Breast epithelium (tissue), 4 donors: ENCODE measurements at places on chromosomes 11 and 22. TPM values are rescaled to one million over a fixed set of nuclear protein-coding genes. Genes with fewer than 3 reads are reported as not detected.
A peak's percentile ranks its signal among the peaks of the same experiment; 100 is the strongest.

Gene AP2A2
- 44.6 TPM for total RNA-seq

Gene RAB36
- 4.8 TPM for total RNA-seq

Gene TRIM22
- total RNA-seq, result 59.7 TPM

Gene GLB1L3
- total RNA-seq, result not detected

Gene ZP1
- total RNA-seq, result not detected

Gene TTC36
- 6.2 TPM for total RNA-seq

Gene BDNF
- total RNA-seq, result 0.44 TPM

Gene CYB5R2
- total RNA-seq, result 9.8 TPM

Gene CHRNA10
- total RNA-seq, result 0.48 TPM

Gene RASSF10
- 0.16 TPM for total RNA-seq

Gene BBOX1
- total RNA-seq, result 14.4 TPM

Gene TRIM49D1
- total RNA-seq, result not detected

Gene C1QTNF4
- total RNA-seq, result 4.4 TPM

Gene MS4A15
- total RNA-seq, result not detected

Gene GGTLC2
- not detected for total RNA-seq

Gene SLN
- not detected for total RNA-seq

Gene CFAP68
- 35.1 TPM for total RNA-seq

Gene ACR
- total RNA-seq, result 0.80 TPM

DNA sequence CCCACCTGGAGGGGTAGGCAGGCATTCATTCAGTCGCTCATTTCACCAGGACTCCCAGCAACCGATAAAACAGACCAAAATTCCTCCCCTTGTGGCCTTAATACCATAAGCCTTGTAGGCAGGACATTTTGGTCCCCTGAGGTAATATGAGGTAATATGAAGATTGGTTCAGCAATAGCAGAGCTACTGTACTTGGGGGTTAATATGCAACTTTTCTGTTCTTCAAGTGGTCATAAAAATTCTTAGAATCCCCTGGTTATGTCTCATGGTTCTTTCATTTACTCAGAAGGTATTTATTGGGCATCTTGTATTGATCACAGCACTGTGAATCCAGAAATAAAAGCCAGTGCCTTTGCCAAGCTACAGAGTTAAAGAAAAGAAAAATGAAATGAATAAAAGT lies 29.8 kb downstream of the SHISA8 start:
- DNase-seq, result no peak

GRCh38 chr11:110711448-110711775 lies 825 bp downstream of the ARHGAP20 start:
- no peak for DNase-seq

DNA sequence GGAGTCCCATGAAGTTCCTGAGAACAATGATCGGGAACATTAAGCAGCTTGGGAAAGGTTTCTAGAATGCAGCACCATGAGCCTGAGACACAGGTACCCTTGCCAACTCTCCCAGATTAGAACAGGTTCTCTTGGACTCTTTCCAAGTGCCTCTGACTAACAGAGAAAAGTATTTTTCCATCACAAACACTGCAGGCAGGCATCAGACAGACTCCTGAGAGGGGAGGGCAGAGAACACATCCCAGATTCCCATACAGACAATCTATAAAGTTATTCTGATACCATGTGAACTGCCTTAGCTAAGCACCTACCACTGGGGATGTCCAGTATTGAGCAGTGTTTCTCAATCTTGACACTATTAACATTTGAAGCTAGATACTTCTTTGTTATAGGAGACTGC lies 27.3 kb downstream of the SERGEF start:
- DNase-seq, result no peak

- no peak for DNase-seq
Observed at GRCh38 chr11:84290647-84291046, 1004.5 kb upstream of the CCDC90B start.

DNA sequence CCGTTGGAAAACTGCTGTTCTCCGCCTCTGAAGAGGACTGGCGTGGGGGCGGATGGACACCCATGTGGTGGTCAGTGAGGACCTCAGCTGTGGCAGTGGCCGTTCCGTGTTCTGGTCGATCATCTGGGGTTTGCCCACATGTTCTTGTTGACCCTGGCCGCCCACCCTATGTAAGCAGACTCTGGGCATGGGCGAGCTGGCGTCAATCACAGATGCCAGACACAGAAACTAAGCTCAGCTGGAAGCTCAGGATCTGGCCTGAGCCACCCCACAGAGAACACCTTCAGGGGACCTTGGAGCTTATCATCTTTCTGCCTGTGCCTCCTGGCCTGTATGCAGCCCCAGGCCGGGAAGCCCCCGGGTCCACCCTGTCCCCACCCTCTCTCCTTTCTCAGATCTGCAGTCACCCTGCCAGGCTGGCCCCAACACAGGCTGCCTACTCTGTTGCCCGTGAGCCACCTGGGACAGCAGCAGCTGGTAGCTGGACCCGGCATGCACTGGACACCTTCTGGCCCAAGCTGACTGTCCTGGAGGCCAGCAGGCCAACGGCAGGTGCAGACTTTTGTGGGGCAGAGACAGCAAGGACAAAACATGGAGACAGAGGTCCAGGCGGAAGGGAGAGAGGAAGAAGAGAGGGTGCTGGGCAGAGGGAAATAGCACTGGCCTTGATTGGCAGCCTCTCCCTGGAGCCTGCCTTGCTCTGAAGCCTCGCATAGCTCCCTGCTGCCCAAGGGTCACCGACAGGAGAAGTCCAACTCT lies 91.5 kb downstream of the PHF21B start:
- peak; percentile 50 for DNase-seq

DNA sequence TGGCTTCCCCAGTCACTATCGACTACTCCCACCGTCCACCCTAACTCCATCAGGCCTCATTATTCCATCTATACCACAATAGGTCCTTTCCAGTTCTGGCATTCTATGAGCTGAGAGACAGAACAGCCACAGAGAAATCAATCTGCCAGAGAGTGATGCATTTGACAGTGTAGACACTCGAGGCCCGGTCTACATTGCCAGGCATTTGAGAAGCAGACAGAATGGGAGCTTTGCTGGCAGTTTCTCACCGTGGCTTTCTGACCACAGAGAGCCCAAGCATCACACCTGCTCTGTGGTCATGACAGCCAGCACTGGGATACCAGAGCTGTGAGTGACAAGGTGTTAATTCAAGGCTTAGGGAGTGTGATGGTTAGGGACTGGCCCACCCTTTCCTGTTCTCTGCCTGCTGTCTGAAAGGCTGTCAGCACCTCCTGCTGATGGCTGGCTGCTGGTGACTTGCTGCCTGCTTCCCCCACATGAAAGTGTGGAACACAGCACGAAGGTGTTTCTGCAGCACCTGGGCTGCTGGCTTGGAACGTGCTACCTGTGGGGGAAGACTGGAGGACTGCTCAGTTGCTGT lies 137.8 kb downstream of the KIRREL3 start:
- no peak for DNase-seq

- DNase-seq, result no peak
Observed at GRCh38 chr11:2577031-2577990, 122.5 kb downstream of the KCNQ1OT1 start.

DNA sequence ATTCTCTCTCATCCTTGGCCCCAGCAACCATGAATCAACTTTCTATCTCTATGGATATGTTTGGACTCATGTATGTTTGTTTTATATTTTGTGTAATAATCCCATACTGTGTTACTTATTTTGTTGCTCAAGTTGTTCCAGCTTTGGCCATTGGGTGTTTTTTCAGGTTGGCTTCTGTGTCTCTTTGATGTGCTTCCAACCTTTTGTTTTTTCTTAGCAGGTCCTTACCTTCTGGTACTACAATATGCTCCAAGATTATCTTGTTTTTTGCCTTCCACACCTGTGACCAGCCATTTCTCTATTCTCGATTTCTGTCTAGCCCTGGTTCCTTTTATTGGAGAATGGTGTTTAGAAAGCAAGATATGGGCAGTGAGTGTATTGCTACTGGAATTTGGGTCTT lies 14.2 kb downstream of the GVQW3 start:
- no peak for DNase-seq

DNA sequence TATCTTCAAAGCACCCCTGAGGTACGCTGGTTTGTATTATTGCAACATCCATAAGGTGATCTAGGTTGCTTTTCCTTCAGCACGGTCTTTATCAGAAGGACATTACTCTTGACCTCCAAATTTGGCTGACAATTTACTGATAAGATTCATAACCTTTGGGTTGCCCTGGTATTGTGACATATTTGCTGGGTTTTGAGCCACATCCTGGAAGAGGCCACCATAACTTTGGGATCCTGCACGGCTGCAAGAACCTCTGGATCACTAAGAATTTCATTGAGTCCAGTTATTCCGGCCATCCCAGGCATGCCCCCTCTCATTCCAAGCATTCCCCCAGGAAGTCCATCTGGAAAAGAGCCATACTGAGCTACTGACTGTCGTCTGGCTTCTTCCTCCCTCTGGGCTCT lies 6.5 kb upstream of the PLET1 start:
- DNase-seq, result no peak

DNA sequence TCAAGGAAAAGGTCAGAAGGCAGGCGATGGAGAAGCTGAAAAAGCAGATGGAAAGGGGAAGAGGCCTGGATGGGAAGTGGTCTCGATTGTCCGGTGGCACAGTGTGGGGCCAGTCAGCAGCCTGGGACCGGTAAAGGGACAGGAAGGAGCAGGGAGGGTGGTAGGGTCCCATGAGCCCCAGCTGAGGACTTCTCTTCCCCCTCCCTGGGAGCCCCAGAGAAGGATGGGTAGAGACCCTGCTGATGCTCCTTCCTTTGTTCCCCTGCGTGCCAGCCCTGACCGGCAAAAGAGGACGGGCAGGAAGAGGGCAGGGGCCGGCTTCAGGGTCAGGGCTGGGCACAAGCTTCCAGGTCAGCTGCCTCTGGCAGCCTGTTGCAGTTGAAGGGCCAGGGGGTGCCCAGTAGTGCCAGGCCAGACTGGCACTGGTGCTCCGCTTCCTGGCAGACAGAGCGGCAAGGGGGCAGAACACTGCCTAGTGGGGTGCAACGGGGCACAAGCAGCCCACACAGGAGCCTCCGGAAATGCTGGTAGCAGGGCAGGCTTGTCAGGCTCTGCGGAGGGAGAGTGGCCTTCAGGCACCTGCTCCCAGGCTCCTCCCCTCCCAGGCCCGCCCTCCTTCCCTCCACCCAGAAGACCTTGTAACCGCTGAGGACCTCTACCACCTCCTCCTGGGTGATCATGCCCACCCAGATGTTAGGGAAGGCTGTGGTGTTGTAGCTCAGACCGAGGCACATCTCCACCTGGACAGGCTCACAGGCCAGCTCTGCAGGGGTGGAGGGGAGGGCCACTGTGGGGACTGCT lies 739 bp upstream of the C1QTNF5 start:
- no peak for DNase-seq

DNA sequence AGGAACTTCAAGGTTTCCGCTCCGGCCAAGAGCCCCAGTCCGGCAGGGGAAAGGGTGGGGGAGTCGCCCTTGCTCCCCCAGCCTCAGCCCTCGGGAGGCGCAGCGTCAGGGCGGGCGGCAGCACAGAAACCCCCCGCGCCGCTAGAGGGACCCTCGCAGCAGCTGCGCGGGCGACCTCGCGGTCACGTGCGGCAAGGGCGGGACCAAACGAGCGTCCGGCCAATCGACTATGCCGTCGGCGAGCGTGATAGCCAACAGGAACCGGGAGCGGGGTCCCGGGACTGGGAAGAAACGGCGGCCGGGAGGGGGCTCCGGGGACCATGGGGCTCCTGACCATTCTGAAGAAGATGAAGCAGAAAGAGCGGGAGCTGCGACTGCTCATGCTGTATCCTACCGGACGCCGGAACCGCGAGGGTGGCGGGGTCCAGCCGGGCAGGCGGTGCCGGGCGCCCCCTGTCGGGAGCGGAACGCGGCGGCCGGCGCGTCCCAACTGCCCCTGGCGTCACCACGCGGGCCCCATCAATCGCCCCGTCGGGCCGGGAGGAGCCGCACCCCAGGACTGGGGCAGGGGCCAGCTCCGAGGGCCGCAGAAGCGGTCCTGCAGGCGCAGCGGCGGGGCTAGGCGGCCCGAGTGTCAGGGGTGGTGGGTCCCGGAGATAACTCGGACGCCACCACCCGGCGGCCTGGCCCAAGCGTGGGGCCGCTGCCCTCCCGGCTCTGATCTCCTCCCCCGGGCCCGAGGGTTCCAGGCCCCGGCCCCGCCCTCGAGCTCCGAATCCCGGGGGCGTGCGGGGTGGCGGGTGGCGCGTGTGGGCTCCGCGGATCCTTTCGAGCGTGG lies at the start of gene ARL2:
TSS of gene ARL2 (plus strand) at position 273 of the 838 bp plus-strand sequence. CDS start at position 321, 48 bp downstream.
- DNase-seq, result peak; percentile 80

DNA sequence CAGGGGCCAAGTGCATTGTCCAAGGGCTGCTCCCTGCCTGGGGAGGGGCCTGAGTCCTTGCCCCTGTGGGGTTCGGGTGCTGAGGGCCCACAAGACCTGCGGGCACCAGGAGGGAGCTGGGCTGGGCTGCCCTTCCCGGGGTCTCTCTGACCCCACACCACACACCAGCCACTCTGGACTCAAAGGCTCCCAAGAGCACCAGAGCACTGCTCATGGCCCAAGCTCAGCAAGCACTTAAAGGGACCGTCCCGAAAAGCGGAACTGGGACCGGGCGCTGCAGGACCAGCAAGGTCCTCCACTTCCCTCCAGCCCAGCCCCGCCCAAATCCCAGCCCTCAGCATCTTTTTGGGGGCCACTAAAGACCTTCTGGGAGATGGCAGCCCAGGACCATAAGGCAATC lies 5.3 kb downstream of the LSP1 start:
- no peak for DNase-seq

- DNase-seq, result peak; percentile 51
Observed at GRCh38 chr22:45975164-45976161, 1.5 kb downstream of the WNT7B start.

- no peak for DNase-seq
Observed at GRCh38 chr11:127308291-127308690, 307.7 kb upstream of the KIRREL3 start.

DNA sequence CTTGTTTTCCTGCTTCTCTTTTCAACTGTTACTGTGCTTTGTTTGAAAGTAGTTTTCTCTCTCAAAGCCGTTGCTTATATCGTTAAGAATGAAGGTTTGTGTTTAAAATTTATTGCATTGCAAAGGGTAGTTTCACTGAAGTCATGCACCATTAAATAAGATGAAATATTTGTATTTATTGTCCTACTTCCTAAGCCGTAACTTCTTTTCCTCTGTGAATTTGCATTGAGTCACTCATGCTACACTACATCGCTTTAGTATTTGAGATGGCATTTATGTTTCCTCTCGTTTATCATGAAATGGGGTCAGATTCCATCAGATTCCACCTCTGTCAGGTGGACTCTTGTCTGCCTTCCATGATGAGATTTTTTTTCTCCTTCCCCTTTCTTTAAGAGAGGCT lies 65.8 kb upstream of the RASSF10 start:
- no peak for DNase-seq

- DNase-seq, result no peak
Observed at GRCh38 chr11:94196363-94196762, 67.7 kb downstream of the PANX1 start.

DNA sequence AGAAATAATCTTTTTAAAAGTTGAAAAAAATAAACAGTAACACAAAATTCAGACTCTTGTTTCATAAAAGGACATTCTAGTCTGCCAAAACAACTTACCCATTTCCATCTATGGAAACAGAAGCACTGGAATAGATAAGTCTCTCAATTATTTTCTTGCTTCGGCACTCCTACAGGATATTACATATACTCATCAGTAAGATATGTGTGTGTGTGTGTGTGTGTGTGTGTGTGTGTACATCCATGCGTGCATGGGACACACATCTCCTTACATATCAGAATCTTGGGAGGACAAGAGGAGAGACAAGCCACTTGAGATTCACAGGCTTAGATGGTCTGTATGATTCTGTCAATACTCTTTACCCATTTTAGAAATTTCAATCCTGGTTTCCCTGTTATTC lies 144.6 kb downstream of the ATG16L2 start:
- no peak for DNase-seq

GRCh38 chr22:44289414-44290171 lies 23.2 kb downstream of the SHISAL1 start:
- no peak for DNase-seq
